ENCODE measurements at places on chromosomes 6 and 20. TPM values are rescaled to one million over a fixed set of nuclear protein-coding genes. Genes with fewer than 3 reads are reported as not detected.

ZBTB46 gene
- 13.9 TPM for total RNA-seq

- H3K4me3 ChIP-seq, result no peak overlapping the region
- DNase-seq, result no peak
- no peak overlapping the region for H3K27ac ChIP-seq
- no peaks in the 10 kb centered on the region for H3K36me3 ChIP-seq
- no peaks in the 10 kb centered on the region for H3K27me3 ChIP-seq
Observed at GRCh38 chr6:145045582-145045981, 689.7 kb downstream of the EPM2A start.

DNA sequence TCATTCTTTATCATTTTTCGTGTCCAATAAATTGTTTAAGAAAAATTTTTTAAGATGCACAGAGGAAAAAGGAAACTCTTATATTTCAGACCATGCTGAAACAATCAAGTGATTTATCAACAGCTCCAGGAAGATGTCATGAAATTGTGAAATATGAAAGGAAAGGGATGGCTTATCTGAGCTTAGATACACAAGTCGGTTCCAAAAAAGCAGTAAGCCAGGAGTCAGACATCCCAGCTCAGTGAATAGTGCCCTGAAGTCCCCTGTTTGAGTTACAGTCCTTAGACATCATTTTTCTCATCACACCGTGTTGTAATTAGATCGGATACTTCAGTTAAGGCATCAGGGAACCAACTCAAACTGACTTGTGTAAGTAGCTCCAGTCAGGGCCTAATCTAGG, 91.0 kb upstream of the SSTR4 start:
- no peaks in the 10 kb centered on the region for H3K36me3 ChIP-seq
- no peaks in the 10 kb centered on the region for H3K27me3 ChIP-seq
- H3K4me1 ChIP-seq, result no peaks in the 10 kb centered on the region
- H3K27ac ChIP-seq, result no peak overlapping the region

DTD1 gene
- total RNA-seq, result 40.5 TPM

LST1 gene
- total RNA-seq, result not detected

RIPPLY2 gene
- total RNA-seq, result not detected

DNA sequence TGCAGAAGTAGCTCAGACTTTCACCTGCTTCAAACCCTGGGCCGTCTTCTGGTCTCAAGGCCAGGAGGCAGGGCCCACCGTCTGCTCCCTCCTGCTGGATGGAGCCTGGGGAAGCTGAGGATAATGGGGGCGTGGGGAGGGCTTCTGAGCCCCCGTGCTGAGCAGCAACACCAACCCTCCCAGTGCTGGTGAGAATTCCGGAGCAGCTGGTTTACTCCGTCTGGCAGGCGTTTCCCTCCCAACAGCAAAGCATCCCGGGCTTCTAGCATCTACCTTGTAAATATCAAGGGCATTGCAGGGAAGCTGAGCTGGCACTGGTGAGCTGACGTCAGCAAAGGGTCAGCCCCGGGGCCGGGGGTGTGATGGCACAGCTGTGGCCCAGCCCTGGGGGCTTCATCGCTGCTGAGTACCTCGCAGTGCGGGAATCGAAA, 16.8 kb upstream of the CHRNA4 start:
- DNase-seq, result no peak
- H3K4me1 ChIP-seq, result no peaks in the 10 kb centered on the region
- H3K4me3 ChIP-seq, result no peak overlapping the region
- peaks cover 13% of the 10 kb centered on the region for H3K27me3 ChIP-seq

DNA sequence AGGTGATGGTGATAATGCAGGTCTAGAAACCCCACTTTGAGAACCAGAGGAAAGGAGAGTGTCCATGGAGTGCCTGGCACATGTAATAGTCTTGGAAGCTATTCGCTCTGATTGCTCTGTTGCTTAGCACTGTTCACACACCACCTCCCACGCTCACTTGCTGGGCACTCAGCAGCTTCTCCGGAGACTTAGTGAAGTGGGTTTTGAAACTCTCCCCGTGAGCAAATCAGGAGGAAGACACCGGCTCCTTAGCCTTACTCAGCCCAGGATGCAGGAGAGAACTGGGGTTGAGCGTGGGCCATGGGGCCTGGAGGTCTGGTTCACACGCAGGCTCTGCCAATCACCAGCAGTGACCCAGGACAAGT, 22.2 kb downstream of the BMP7 start:
- peaks cover 6% of the 10 kb centered on the region for H3K27me3 ChIP-seq
- H3K4me1 ChIP-seq, result no peaks in the 10 kb centered on the region
- DNase-seq, result no peak
- no peaks in the 10 kb centered on the region for H3K36me3 ChIP-seq
- H3K27ac ChIP-seq, result no peak overlapping the region

DNA sequence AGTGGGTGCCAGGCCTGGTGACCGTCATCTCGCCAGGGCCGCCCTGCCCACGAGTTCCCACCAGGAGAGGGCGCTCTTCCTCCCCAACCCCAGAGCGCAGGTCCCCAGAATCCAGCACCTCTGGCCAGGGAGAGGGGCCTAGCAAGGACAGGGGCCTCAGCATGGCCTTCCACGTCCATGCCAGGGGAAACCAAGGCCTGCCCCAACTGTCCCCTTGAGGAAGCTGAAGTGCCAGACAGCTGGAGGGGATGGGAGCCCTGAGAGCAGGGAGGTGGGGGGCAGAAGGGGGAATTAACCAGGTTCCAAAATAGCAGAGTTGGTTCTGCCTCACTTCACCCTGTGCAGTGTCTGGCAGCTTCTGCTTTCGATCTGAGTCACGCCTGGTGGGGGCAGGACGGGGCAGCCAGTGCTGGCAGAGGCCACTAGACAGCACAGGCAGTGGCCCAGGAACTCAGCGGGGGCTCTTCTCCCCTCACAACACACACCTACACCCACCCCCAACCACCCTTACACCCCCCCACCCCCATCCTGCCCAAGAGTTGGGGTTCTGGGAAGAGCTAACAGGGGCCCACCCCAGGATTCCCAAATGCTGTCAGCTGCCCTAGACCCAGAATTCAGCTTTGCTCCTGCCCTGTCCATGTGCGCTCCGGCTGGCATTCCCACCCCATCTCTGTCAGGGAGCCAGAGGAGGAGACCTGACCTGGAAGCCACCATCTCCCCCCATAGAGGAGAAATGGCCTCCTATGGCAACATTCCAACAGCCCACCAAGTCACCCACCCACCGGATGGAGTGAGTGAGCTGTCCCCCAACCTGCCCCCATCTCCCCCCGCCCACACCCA, 29.2 kb downstream of the TFEB start:
- no peaks in the 10 kb centered on the region for H3K27me3 ChIP-seq
- peak; percentile 61 for DNase-seq
- peaks cover 17% of the 10 kb centered on the region for H3K4me1 ChIP-seq
- no peak overlapping the region for H3K4me3 ChIP-seq

GRCh38 chr6:99768166-99768565, 161.5 kb downstream of the PRDM13 start:
- no peaks in the 10 kb centered on the region for H3K36me3 ChIP-seq
- DNase-seq, result no peak
- no peaks in the 10 kb centered on the region for H3K4me1 ChIP-seq
- H3K27ac ChIP-seq, result no peak overlapping the region
- no peaks in the 10 kb centered on the region for H3K27me3 ChIP-seq

GRCh38 chr20:53940360-53940702, 130.1 kb downstream of the BCAS1 start:
- no peaks in the 10 kb centered on the region for H3K36me3 ChIP-seq
- H3K27ac ChIP-seq, result peak overlapping the region; percentile 94
- H3K4me1 ChIP-seq, result peaks cover 26% of the 10 kb centered on the region
- peak overlapping the region; percentile 32 for H3K4me3 ChIP-seq
- no peaks in the 10 kb centered on the region for H3K27me3 ChIP-seq

GRCh38 chr6:46947497-46947896, 25.8 kb upstream of the ADGRF5 start:
- no peak overlapping the region for H3K27ac ChIP-seq
- H3K4me3 ChIP-seq, result no peak overlapping the region
- H3K27me3 ChIP-seq, result peaks cover 2% of the 10 kb centered on the region
- no peaks in the 10 kb centered on the region for H3K36me3 ChIP-seq
- H3K4me1 ChIP-seq, result no peaks in the 10 kb centered on the region

DNA sequence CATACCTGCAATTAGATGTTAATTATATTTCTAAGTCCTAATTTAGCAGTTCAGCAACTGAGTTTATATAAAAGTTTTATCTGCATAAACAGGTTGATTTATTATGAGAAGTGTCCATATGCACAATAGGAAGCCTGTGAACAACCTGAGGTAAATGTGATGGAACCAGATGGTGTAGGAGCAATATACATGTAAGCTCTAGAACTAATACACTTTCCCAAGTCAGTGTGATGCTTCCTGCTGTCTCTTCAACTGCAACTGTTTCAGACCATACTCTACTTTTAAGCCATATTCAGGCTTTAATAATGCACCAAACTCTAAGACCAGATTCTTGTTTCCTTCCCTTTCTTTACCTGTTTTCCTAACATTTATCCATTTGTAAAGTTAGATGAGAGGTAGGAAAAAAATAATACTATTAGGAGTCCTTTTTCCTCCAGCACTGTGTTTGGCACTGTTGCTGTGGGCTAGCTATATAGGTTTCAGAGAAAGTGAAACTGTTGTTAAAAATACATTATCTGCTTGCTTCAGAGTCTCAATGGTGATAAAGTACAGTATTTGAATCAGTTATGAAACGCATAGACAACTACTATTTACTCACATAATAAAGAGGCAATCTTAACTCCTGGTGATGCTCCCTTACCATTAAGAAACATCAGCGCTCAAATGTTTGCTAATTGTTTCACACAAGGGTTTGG, 1009.3 kb downstream of the GRIK2 start:
- no peaks in the 10 kb centered on the region for H3K36me3 ChIP-seq
- DNase-seq, result no peak
- no peak overlapping the region for H3K27ac ChIP-seq

LHFPL5 gene
- total RNA-seq, result not detected

GRCh38 chr20:46062151-46062550, 27.6 kb downstream of the NCOA5 start:
- no peak overlapping the region for H3K4me3 ChIP-seq
- no peaks in the 10 kb centered on the region for H3K27me3 ChIP-seq
- no peak for DNase-seq
- H3K36me3 ChIP-seq, result peaks cover 44% of the 10 kb centered on the region
- H3K27ac ChIP-seq, result no peak overlapping the region

DNA sequence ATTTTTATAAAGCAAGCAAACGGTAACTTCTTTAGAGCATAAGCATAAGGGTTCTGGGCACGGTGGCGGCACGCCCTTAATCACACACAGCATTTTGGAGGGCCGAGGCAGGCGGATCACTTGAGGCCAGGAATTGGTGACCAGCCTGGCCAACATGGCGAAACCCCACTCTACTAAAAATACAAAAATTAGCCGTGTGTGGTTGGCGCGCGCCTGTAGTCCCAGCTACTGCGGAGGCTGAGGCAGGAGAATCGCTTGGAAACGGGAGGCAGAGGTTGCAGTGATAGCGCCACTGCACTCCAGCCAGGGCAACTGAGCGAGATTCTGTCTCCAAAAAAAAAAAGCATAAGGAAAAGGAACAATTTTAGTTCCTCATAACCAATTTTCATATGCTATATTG, 2.6 kb downstream of the SENP6 start:
- DNase-seq, result no peak
- H3K4me3 ChIP-seq, result peak overlapping the region; percentile 90
- no peaks in the 10 kb centered on the region for H3K36me3 ChIP-seq

- no peaks in the 10 kb centered on the region for H3K36me3 ChIP-seq
- H3K27ac ChIP-seq, result no peak overlapping the region
- peaks cover 3% of the 10 kb centered on the region for H3K27me3 ChIP-seq
- DNase-seq, result no peak
- H3K4me3 ChIP-seq, result peak overlapping the region; percentile 83
Observed at GRCh38 chr6:43772681-43773049, 2.7 kb downstream of the VEGFA start.

GRCh38 chr20:24485981-24486380, 16.6 kb downstream of the SYNDIG1 start:
- no peak overlapping the region for H3K4me3 ChIP-seq
- H3K27ac ChIP-seq, result no peak overlapping the region
- H3K4me1 ChIP-seq, result no peaks in the 10 kb centered on the region
- no peaks in the 10 kb centered on the region for H3K27me3 ChIP-seq

- H3K27ac ChIP-seq, result no peak overlapping the region
- no peak overlapping the region for H3K4me3 ChIP-seq
- no peaks in the 10 kb centered on the region for H3K36me3 ChIP-seq
- no peaks in the 10 kb centered on the region for H3K27me3 ChIP-seq
Observed at GRCh38 chr6:37155394-37156312, 14.3 kb upstream of the PIM1 start.

Data from astrocyte (in vitro differentiated cells and primary cell).